ENCODE measurements at places on chromosomes 6 and 20.

DNA sequence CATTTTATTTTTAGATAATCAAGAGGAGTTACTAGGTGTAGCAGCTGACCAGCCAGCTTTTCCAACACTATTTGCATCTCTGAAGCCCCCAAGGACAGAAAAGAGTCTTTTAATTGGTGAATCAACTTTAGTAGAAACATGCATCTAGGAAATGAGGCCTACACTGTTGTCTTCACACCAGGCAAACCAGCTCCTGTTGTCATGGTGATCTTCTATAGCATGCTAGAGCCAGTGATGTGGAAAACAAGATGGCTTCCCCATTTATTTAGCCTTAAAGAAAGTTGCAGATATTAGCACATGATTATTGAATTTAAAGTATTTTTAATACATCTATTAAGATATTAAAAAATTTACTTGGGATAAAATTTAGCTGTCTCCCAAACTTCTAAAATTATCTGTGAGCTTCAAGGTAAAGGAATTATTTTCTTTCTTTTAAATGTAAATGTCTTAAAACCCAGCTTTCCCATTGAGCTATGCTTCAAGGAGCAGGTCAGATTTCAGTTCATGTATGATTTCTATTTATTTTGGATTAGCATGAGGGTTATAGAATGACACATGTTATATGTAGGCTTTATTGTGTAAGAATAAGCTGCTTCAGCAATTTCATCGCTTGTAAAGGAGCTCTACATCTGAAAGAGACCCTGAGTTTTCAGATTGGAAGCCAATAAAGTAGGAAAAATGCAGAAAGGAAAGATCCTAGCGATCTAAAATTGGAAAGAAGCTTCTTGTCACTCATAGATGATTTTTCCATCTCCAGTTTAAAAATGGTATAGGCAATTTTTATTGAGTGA is 564.9 kb upstream of the CITED2 start:
- no peak for DNase-seq

DNA sequence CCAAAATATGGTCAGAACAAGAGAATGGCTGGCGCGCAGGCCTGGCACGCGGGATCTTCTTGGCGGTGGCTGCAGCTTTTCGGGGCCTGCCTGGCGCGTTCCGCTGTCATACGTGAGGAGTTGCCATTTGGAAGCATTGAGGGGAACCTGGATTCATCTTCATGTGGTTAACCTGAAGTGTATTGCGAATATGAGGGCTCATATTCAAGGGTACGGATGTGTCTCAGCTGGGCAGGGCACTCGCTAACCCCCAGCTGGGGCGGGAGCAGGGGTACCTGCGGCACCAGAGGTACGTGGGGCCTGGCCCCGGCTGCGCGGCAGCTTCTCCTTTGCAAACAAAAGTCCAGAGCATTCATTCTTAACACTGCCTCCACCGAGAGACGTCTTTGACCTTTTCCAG is 605.6 kb downstream of the QKI start:
- no peak for DNase-seq

- DNase-seq = no peak
Measured at GRCh38 chr20:45100563-45101245, at the start of gene KCNS1. KCNS1 (minus strand) TSS chr20:45101127; CDS start chr20:45099236, 1,891 bp downstream.

- DNase-seq = no peak
Measured at GRCh38 chr20:53878262-53879047, 191.9 kb downstream of the BCAS1 start.

DNA sequence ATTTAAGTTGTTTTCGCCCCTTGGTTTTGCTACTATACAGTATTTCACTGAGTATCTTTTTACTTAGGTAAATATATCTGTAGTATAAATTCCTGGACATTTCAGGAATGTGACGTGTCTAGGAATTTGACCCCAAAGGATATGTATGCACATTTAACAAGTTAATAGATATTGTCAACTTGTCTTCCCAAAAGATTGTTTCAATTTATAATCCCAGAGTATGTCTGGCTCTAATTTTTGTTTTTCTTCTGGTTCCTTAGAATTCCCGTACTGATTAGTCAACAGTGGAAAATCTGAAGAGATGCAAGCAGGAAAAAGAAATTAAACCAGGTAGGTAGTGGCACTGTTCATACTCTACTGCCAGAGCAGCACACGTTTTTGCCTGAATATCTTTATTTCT is 7.2 kb downstream of the PKIG start:
- DNase-seq = no peak

DNA sequence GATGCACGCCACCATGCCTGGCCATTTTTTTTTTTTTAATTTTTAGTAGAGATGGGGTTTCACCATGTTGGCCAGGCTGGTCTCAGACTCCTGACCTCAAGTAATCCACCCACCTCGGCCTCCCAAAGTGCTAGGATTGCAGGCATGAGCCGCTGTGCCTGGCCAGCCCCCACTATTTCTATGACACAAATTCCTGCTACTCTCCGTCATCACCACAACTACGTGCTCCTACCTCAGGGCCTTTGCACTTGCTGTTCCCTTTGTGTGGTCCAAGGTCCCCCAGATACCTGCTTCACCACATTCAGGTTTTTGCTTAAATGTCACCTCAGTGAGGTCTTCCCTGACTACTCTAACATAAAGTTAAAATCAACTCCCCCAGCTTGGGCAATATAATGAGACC is 5.2 kb upstream of the CEBPB start:
- DNase-seq = no peak

- DNase-seq = no peak
Measured at GRCh38 chr20:32574296-32575226, 10.6 kb downstream of the NOL4L start.

DNA sequence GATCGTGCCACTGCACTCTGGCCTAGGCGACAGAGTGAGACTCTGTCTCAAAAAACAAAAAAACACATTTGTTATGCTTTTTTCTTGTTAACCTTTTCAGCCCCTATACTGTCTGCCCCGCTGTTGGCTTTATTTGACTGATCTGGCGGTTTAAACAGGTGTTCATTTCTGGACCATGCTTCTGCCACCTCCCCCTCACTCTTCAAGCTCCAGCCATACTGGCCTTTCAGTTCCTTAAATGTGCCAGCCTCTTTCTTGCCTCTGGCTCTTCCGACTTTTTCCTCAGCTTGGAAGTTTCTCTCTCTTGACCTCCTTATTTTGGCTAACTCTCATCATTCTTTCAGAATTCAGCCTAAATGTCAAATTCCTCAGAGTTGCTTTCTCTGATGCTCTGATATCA is 35.2 kb upstream of the TXLNB start:
- no peak for DNase-seq

DNA sequence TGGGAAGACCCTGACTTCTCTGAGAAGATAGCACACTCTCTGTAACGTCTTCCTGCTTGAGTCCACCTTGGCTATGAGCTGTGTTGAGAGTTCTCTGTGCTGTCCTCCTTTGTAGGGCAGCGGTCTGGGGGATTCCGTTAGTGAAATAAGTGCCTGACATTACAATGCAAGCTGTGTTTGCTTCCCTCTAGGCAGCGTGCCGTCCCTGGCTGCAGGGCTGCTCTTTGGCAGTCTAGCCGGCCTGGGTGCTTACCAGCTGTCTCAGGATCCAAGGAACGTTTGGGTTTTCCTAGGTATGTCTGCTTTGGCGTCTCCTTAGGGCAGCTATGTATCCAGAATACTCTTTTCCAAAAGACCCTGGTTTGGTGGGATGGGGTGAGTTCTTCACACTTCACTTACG is 2.8 kb downstream of the TMEM14C start:
- DNase-seq = no peak

- DNase-seq = peak; percentile 44
Measured at GRCh38 chr20:62885896-62886708, 24.5 kb upstream of the TCFL5 start.

DNA sequence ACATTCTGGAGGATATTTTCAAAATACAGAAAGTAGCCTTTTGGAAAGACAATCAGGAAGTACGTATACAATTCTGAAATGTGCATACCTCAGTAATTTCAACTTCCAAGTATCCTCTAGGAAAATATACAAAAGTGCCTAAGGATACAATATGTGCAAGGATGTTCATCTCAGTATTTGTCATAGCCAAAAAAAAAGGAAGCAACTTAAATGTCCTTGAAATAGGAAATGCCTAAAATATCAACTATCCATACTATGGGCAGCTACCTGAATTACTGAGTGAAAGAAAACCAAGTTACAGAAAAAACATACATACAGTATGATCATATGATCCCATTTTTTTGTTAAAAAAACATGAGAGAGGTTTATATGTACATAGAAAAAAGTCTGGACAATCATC is 1.5 kb downstream of the PPIL1 start:
- DNase-seq = no peak

GRCh38 chr20:24340933-24341332 is 128.5 kb upstream of the SYNDIG1 start:
- DNase-seq = no peak
